GM23248 (cell line): ENCODE measurements at places on chromosomes 7 and 10.

- no peak for DNase-seq
Observed at GRCh38 chr7:44965441-44965903, 13.3 kb downstream of the MYO1G start.

DNA sequence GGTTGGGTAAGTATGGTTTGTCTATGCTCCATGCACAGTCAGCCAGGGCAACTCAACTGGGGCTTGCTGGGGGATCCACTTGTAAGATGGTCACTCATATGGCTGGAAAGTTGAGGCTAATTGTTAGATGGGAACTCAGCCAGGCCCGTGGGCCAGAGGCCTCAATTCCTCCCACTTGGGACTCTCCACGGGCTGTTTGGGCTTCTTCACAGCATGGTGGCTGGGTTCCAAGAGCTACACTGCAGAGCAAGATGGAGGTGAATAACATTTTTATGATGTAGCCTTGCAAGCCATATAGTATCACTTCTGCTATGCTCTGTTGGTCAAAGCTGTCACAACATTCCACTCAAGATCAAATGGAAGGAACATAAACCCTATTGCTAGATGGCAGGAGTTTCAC lies 39.2 kb downstream of the ELMO1 start:
- DNase-seq, result no peak

DNA sequence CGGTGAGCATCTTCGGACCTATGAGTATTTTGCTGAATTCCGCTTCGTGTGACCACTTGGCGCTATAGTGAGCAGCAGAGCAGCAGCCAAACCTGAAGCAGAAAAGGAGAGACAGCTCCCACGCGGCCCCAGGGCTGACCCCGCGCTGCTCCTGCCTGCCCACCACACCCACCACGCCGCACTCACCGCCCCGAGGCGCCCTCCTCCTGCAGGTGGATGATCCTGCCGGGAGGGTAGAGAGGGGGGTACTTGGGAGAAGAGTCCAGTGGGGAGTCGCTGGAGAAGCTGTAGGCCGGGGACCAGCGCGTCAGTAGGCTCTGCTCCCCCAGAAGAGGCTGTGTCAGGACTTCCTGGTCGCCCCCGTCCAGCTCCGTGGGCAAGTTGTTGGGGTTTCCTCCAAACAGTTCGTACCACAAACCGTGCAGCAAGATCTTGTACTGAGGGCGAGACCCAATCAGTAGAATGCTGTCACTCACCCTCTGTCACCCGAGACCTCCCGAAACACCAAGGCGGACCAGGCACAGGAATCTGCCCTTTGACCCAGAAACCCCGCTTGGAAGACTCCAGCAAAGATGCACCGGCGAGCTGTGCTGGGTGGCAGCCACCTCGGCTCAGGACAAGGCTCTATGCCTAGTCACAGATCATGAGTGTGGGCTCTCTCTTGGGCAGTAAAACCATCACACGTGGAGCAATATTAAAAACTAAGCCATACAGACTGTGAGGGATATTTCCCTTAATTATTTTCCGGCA lies 37.6 kb downstream of the DAGLB start:
- DNase-seq, result no peak

DNA sequence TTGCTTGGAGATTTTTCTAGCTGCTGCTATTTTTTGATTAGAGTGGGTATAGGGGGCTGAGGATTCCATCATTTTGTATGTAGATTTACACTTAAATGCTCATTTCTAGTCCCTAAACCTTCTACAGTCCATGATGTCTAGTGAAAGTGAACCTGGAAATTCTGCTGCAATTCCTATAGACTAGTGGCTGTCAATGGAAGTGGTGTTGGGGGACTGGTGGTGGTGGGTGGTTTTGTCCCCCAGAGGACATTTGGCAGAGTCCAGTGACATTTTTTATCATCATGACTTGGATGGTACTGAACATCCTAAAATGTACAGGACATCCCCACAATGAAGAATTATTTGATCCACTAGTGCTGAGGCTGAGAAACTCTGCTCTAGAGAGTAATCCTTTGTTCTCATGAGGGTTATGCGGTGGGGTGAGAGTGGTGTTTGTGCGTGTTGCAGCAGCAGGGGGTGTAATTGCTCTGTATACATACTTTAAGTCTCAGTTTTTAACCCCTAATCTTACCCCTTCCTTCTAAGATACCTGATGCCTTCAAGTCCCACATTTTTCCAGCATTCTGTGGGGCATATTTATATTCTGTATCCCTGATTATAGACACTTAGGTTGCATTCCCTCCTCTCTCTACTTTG lies 35.0 kb downstream of the KIF11 start:
- DNase-seq, result no peak

DNA sequence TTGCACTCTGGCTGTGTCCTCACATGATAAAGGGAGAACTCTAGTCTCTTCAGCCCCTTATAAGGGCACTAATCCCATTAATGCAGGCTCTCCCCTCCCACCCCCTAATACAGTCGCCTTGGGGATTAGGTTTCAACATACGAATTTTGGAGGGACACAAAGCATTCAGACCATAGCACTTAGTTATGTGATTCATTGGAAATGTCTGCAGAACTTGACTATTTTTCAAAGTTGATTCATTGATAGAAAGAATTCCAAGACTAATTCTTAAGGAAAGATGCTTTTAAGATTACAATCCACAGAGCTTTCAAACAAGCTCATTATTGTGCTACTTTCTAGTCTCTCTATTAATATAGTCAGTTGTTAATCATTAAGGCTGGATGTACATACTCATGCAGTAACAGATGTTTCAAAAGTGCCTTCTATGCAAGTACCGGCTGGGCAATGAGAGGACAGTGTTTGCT lies 85.3 kb upstream of the RPA3 start:
- DNase-seq, result no peak

GRCh38 chr7:3138997-3139396 lies 95.3 kb upstream of the CARD11 start:
- DNase-seq, result no peak

- DNase-seq, result no peak
Observed at GRCh38 chr7:48518092-48518491, 346.8 kb downstream of the ABCA13 start.

GRCh38 chr7:112414855-112415490 lies 35.3 kb upstream of the IFRD1 start:
- DNase-seq, result peak; percentile 66

- DNase-seq, result no peak
Observed at GRCh38 chr7:134098072-134098471, 29.1 kb upstream of the LRGUK start.

DNA sequence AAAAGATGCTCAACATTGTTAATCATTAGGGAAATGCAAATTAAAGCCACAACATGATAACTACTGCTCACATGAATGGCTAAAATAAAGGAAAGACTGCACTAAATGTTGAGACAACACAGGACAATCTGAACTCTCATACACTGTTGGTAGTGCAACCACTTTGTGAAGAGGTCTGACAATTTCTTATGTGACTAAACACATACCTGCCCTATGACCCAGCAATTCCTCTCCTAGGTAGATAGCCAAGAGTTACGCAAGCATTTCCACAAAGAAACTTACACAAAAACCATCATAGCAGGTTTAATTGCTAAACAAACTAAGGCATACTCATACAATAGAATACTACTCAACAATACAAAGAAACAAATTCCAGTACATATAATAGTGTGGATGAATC lies 41.8 kb upstream of the HERPUD2 start:
- peak; percentile 61 for DNase-seq

DNA sequence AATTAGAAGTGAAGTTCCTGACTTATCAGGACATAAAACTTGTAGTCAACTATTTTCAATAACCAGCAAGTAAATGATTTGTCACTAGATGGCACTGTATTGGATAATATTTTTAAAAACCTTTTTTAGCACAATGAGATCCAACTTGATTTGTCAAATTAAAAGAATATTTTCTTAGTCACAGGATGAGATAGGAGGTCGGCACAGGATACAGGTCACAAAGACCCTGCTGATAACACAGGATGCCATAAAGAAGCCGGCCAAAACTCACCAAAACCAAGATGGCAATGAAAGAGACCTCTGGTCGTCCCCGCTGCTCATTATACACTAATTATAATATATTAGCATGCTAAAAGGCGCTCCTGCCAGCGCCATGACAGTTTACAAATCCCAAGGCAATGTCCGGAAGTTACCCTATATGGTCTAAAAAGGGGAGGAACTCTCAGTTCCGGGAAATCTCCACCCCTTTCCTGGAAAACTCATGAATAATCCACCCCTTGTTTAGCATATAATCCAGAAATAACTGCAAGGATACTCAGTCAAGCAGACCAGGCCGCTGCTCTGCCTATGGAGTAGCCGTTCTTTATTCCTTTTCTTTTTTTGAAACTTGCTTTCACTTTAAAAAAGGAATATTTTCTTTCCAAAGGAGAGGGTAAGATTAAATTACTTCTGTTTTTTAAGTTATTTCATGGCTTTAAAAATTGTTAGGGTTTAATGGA lies 255.7 kb upstream of the MKLN1 start:
- peak; percentile 70 for DNase-seq

DNA sequence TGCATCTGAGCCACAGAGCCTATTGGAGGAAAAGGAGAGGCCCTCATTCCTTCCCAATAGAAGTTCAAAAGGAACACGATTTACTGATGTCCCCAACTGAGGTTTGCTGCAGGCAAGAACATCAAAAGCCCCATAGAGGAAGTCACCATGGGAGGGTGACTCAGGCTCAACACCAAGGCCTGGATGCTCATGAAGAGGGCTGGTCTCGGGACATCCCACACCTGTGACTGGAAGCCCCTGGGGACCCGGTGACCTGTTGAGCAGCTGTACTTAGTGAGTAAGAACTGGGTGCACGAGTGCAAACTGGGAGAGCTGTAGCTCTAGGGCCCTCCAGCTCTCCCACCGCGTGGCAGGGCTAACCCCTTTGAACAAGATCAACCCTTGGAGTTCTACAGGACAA lies 38.0 kb downstream of the CYTH3 start:
- DNase-seq, result no peak

DNA sequence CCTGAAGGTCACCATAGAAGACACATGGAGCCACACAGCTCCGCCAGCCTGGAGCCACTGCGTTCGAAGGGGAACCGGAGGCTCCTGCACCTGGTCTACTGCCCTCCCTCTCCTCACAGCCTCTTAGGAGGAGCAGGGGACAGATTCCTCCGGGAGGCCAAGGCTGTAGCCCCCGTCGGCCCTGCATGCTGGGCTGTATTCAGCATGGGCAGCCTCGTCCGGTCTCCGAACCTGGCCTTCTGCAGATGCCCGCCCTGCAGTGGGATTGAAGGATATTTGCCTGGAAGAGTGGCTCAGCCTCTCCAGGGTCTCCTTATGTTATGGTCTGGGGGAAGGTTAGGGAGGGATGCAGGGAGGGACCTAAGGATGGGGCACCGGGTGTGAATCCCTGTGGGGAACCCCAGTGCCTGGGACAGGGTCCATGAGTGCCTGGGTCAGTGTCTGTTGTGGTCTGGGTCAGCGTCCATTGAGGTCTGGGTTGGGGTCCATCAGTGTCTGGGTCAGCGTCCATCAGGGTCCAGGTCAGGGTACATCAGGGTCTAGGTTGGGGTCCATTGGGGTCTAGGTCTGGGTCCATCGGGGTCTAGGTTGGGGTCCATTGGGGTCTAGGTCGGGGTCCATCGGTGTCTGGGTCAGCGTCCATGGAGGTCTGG lies 13.0 kb upstream of the SCART1 start:
- no peak for DNase-seq

- no peak for DNase-seq
Observed at GRCh38 chr10:111820471-111820870, 363.1 kb downstream of the GPAM start.

GRCh38 chr10:107576746-107577145 lies 412.2 kb upstream of the SORCS1 start:
- peak; percentile 26 for DNase-seq

GRCh38 chr7:110442381-110442837 lies 648.5 kb upstream of the LRRN3 start:
- no peak for DNase-seq

DNA sequence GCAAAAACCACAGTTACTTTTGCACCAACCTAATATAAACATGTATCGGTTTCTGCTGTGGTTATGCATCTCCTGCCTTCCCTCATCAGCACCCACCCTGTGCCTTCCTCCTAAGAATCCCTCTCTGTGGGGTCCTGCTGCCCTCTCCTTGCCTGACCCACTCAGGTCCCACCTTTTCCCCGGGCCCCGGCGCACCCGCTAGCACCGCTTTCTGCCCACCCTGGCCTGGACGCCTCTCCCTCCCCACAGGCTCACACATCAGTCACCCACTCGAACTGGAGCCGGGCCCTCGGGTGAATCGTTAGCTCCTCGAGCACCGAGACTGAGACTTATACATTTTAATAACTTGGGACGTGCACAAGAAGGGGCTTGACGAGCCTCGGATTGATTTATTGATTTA lies 110.5 kb downstream of the ADARB2 start:
- no peak for DNase-seq
